ENCODE measurements at places on chromosomes 16 and 17. TPM values are rescaled to one million over a fixed set of nuclear protein-coding genes. Genes with fewer than 3 reads are reported as not detected.

RAB11FIP4 gene
- total RNA-seq, result 65.2 TPM

PDXDC1 gene
- total RNA-seq, result 131 TPM

MC1R gene
- total RNA-seq, result 8.4 TPM

CD300LB gene
- not detected for total RNA-seq

DNA sequence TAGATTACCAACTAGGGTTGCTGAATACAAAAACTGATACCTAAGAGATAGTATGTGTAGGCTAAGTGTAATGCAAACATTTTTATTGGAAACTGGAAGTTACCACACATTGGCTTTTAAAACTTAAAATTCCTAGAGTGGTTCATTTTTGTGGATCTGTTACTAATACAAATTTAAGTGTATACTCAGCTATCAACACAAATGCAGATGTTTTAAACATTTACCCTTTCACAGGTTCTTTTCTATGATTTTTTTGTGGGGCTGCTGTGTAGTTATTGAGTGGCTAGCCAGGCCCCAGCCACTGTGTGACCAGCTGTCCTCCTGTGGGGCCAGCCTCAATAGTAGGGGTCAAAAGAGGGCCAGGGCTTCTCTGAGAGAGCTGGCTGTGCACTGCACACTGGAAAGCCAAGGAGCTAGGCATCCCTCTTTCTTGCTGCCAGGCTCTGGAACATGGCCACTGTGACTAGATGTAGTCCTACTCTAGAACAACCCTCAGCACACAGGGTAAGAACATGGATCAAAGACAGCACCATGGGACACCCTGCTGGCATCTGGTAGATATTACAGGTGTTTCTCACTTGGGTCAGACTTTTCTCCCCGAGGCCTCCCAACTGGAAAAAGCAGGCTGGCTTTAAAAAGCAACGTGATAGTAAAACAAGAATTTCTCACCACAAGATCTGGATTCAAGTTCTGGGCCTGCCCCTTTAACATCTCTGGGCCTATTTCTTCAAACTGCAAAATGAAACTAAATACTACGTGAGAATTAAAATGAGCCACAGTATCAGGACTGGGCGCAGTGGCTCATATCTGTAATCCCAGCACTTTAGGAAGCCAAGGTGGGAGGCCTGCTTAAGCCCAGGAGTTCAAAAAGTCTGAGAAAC, 7.3 kb upstream of the VEZF1 start:
- peak; percentile 62 for DNase-seq
- no peaks in the 10 kb centered on the region for H3K36me3 ChIP-seq
- no peak overlapping the region for H3K4me3 ChIP-seq
- no peak overlapping the region for H3K27ac ChIP-seq

DNA sequence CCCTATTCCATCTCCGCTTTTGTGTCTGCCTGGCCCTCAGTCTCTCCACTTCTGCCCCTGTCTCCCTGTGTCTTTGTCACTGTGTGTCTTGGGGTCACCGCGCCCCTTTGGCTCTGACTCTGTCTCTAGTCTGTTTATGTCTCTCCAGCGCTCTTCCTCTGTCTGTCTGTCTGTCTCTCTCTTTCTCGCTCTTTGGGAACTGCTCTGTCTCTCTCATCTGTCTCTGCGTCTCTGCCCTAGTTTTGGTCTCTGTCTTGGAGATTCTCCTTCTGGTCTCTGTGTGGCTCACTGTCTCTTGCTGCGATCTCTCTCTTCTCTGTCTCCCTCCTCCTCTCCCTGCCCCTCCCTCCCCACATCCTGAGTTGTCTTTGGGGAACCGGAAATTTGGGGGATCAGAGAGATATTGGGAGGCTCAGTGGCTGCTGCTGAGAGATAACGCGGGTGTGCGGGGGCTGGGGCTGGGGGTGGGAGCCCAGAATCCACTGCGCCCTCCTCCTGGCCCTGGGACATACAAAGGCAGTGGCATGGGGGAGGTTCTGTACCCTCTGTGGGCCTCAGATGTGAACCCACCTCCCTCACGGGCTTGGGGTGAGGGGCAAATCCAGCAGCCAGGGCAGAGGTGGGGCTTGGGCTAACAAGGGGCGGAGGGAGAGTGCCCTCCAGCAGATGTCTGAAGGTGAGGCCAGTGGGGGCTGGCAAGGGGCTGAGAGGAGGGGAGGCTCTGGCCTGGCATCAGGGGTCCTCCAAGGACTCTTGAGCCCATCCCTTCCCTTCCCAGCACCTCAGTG, 24.4 kb downstream of the LAT start:
- no peak overlapping the region for H3K4me3 ChIP-seq
- no peaks in the 10 kb centered on the region for H3K4me1 ChIP-seq
- no peaks in the 10 kb centered on the region for H3K36me3 ChIP-seq
- H3K27ac ChIP-seq, result peak overlapping the region; percentile 42
- no peak for DNase-seq

GRCh38 chr17:21019976-21020586, 22.7 kb downstream of the USP22 start:
- peaks cover 68% of the 10 kb centered on the region for H3K36me3 ChIP-seq
- H3K4me1 ChIP-seq, result no peaks in the 10 kb centered on the region
- H3K27ac ChIP-seq, result no peak overlapping the region

- H3K4me3 ChIP-seq, result no peak overlapping the region
- no peaks in the 10 kb centered on the region for H3K36me3 ChIP-seq
- peak; percentile 65 for DNase-seq
- peak overlapping the region; percentile 64 for H3K27ac ChIP-seq
Measured at GRCh38 chr17:8806926-8807550, 7.9 kb upstream of the MFSD6L start.

DNA sequence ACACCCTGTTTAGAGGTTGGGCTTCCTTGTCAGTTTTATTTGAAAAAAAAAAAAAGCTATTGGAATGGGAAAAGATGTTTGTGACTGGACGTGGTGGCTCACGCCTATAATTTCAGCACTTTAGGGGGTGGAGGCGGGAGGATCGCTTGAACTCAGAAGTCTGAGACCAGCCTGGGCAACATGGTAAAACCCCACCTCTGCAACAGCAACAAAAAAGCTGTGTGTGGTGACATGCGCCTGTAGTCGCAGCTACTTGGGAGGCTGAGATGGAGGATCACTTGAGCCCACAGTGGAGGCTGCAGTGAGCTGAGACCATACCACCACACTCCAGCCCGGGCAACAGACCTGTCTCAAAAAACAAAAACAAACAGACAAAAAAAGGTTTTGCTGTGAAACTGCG, 66.1 kb upstream of the SIAH1 start:
- H3K4me3 ChIP-seq, result no peak overlapping the region
- no peaks in the 10 kb centered on the region for H3K4me1 ChIP-seq
- no peaks in the 10 kb centered on the region for H3K36me3 ChIP-seq
- no peaks in the 10 kb centered on the region for H3K27me3 ChIP-seq

GRCh38 chr16:84829168-84829965, 9.6 kb downstream of the CRISPLD2 start:
- DNase-seq, result no peak
- no peak overlapping the region for H3K4me3 ChIP-seq
- no peaks in the 10 kb centered on the region for H3K36me3 ChIP-seq
- H3K4me1 ChIP-seq, result no peaks in the 10 kb centered on the region
- H3K27ac ChIP-seq, result peak overlapping the region; percentile 92
- no peaks in the 10 kb centered on the region for H3K27me3 ChIP-seq

DNA sequence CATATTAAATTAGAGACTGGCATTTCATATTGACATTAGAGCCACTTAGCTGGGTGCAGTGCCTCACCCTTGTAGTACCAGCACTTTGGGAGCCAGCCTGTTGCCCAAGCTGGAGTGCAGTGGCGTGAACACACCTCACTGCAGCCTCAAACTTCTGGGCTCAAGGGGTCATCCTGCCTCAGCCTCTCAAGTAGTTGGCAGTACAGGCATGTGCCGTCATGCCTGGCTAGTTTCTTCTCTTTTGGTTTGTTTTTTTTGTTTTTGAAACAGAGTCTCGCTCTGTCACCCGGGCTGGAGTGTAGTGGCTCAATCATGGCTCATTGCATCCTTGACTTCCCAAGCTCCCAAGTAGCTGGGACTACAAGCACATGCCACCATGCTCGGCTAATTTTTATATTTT, 8.7 kb downstream of the PPM1E start:
- no peak for DNase-seq
- H3K27me3 ChIP-seq, result no peaks in the 10 kb centered on the region
- no peak overlapping the region for H3K27ac ChIP-seq
- H3K4me1 ChIP-seq, result no peaks in the 10 kb centered on the region
- H3K36me3 ChIP-seq, result no peaks in the 10 kb centered on the region

- DNase-seq, result peak; percentile 68
- H3K4me3 ChIP-seq, result no peak overlapping the region
- H3K4me1 ChIP-seq, result peaks cover 6% of the 10 kb centered on the region
- H3K27ac ChIP-seq, result no peak overlapping the region
Measured at GRCh38 chr16:711548-712320, 3.2 kb upstream of the METRN start.
